ENCODE measurements at places on chromosomes 3 and 15.
A peak's percentile ranks its signal among the peaks of the same experiment; 100 is the strongest.

- DNase-seq, result no peak
These were observed 14.9 kb downstream of the CBLB start for GRCh38 chr3:105853801-105854432.

GRCh38 chr3:50658416-50658815 lies 16.3 kb upstream of the DOCK3 start:
- DNase-seq, result no peak

DNA sequence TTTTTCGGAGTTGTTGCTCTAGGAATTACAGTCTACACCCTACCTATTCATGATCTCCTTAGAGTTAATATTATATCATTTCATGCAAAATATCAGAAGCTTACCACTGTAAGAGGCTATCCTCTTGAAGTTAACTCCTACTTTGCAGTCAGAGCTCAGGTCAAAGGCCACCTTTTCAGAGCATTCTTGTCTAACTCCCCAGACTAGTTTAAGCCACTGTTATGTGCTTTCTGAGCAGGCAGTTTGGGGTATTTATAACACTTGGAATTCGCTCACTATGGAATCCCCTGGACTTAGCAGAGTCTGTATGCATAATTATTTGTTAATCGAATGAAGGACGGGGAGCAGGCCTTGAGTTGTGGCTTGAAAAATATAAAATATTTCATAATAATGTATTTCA lies 21.7 kb downstream of the MED12L start:
- DNase-seq, result no peak

DNA sequence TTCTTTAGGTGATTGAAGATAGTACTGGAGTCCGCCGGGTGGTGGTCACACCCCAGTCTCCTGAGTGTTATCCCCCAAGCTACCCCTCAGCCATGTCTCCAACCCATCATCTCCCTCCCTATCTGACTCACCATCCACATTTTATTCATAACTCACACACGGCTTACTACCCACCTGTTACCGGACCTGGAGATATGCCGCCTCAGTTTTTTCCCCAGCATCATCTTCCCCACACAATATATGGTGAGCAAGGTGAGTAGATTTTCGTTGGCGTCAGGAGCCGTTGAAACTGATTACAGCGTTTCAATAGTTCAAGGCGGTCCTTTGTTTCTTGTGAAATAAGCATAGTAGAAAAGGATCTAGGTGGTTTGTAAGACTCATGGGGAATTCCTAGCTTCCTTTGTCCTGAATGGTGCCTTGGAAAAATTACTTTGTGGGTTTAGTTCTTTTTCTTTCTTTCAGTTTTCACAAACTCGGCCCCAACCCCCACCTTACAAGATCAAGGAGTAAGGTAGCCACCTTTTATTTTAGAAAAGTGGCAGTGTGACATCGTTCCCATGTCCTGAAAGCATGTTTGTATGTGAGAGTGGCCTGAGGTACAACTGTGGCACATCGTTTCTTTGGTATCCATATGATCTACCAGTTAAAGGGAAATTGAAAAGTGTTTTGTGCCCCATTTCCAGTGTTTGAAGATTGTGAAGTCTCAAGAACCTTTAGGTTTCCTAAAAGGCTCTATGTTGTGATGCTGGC lies 200.6 kb downstream of the GHSR start:
- DNase-seq, result no peak

DNA sequence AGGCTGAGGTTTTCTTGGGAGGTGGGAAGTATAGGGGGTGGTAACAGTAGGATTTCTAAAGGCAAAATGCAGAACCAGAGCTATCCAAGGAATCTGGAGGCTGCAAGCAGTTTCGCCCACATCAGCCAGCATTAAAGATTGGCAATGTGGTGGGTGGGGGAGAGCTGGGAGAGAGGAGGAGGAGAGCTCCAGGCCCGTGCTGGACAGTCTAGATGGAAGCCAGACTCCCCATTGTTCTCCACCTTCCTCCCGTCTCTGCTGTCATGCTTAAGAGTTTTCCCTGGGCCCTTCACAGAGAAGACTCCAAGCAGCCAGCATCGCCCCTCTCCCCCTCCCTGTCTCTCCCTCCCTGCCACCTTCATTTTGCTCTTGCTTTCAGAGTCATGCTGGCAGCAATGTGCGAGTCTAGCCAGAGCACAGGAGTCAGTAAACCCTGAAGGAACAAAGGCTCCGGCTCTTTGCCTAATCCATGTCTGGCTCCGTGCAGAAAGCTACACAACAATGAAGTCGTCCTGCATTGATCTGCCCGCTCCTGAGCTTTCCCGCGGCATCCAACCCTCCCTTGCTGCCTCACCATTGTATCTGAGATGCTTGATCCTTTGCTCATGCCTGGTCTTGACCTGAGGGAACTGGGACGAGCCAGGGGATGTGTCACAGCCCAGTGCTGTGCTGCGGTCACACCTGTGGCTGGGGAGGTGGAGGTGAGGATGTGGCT lies 282.9 kb downstream of the NTRK3 start:
- no peak for DNase-seq

GRCh38 chr3:54515441-54516213 lies 393.3 kb downstream of the CACNA2D3 start:
- no peak for DNase-seq

GRCh38 chr15:50778086-50778485 lies 12.6 kb upstream of the SPPL2A start:
- no peak for DNase-seq

DNA sequence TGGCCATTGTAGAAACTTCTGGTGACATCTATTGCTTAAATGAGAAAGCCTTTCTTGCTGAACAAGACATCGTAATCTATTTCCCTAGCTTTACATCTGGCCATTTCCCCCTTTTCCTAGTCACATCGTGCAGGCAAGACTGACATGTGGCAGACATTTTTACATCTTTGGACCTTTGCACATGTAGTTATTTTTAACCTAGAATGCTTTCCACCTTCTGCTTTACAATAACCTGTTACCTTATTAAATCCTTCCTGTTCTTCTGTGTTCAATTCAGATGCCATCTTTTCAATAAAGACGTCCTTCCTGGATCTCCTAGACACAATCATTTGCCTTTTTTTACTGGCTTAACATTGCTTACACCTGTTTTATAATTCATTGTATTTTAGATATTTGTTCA lies 343.3 kb downstream of the DIPK2A start:
- DNase-seq, result no peak

- DNase-seq, result no peak
These were observed 258.3 kb downstream of the IL5RA start for GRCh38 chr3:2851835-2852234.

GRCh38 chr3:112032098-112032731 lies 2.3 kb upstream of the TMPRSS7 start:
- DNase-seq, result no peak

- no peak for DNase-seq
These were observed 12.8 kb downstream of the ADPGK start for GRCh38 chr15:72770673-72771328.

DNA sequence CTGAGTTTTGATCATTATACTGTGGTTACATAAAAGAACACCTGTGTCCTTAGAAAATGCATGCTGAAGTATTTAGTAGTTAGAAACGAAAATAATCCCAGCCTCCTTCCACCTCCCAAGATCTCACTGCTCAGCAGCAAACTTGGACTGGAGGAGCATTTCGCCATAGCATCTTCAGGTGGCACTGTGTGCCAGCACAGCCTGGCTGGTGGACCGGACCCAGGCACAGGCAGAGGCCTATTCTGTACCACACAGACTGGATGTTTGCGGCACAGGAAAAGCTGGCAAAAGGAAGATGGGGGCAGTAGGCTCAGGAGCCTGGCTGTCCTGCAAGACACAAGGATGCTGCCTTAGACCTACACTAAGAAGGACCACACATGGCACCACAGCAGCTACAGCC lies 10.2 kb downstream of the STIMATE start:
- no peak for DNase-seq

- DNase-seq, result no peak
These were observed 33.9 kb upstream of the MRPS22 start for GRCh38 chr3:139309880-139310279.

DNA sequence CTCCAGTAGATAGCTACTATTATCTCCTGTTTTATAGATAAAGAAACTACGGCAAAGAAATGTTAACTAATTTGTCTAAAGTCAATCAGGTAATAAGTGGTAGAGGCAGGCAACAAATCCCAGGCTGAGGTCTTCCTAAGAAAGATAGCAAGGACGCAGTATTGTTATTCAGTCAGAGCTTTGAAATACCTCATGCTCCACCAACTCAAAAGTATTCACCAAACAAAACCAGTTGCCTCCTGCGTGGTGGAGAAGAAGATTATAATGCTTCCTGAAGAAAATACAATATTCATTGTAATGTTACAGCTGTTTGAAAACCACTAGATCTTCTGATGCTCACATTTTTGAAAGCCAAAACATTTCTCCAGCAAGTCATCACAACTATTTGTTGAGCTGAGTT lies 138.2 kb upstream of the CNTN4 start:
- no peak for DNase-seq

DNA sequence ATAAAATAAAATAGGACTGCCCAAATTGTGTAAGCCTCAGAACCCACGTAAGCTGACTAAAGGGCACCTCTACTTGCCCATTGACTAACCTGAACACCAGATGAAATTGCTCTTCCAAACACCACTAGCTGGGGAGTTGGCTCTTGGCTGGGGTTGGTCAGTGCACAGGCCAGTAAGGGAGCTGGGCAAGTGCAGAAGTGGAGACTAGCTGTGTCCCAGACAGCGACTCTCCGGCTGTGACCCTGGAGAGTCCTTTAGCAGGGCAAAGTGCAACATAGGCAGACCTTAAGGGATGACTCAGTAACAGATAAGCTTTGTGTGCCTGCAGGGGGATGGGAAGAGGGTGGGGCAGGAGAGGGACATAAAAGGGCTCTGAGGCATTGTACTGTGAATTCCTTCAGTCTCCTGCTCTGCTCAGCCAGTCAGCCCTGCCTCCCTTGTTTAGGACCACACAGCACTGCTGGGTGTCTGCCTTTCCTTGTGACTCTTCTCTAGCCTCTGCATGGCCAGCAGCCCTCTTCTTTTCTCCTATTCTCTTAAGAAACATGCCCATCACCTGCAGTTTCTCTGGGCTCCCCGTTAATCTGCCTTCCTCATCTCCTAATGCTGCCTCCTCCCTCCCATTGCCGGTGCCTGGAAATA lies 13.2 kb downstream of the NR1I2 start:
- no peak for DNase-seq

- DNase-seq, result no peak
These were observed 9.9 kb downstream of the CCR5 start for GRCh38 chr3:46380471-46381221.

DNA sequence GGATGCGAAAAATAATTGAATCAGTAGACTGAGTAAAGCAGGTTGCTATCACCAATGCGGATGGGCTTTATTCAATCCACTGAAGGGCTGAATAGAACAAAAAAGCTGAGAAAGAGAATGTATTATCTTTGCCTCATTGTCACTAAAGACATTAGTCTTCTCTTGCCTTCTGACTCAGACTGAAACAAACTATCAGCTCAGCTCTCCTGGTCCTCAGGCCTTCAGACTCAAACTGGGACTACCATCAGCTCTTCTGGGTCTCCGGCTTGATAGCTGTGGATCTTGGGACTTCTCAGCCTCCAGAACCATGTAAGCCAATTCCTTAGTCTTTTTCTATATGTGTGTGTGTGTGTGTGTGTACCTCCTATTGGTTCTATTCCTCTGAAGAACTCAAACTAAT lies 12.6 kb downstream of the IFT57 start:
- DNase-seq, result no peak

- DNase-seq, result no peak
These were observed 69.8 kb downstream of the TNFAIP8L3 start for GRCh38 chr15:51024735-51025453.

DNA sequence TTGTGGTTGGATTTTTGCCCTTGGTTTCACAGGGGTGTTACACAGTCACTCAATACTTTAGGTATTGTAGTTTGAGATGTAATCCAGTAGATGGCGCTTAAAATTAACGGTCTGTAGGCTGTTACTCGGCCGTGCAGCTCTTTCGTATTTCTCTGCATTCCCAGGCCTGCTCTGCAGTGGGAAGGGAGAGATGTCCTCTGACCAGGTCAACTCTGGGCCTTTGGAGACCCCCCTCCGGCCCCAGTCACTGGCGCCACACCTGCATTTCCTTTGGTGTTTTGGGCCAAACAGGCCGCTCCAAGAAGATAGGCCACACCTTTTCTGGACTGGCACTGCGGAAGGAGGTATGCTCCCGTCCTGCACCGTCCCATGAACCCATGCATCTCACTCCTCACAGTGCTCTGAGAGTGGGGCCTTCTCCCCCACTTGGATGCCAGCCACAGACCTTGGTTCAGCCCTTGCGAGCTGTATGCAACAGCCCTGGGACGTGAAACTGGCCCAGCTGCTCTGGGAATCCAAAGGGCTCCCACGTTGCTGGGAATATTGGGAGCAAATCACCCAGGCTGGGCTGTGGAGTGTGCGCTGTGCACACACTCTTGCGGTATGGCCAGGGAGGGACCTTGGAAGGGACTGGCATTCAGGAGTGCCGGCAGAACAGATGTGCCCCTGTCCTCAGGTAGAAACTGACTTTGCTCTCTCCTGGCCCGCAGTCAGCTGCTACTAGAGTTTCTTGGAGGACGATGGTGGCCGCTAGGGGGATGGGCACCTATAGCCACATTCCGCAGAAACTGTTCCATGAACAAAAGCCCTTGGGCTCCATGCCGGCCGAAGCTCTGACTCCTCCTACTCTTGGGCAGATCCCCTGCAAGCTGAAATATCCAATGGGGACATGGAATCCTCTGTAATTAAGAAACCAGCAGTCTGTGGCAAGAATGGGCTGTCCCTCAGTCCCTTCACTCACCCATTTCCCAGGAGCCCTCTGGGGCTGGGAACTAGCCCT lies 410.5 kb upstream of the CADM2 start:
- peak; percentile 21 for DNase-seq

- no peak for DNase-seq
These were observed 163.1 kb downstream of the TLE3 start for GRCh38 chr15:69934607-69935006.

DNA sequence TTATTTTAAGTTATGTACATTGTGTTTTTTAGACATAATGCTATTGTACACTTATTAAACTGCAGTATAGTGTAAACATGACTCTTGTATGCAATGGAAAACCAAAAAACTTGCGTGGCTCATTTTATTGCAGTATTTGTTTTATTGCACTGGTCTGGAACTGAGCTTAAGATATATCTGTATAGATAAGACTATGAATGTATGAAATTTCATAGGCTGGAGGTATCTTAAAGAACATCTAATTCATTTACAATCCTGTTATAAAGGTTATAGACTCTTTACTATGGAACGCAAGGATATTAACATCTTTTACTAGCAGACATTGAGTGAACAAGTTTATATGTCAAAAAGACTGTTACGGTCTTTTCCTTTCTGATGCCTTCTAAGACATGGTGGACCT lies 459.4 kb downstream of the IL5RA start:
- DNase-seq, result no peak

- no peak for DNase-seq
These were observed 284.6 kb upstream of the RARB start for GRCh38 chr3:25143356-25144025.

DNA sequence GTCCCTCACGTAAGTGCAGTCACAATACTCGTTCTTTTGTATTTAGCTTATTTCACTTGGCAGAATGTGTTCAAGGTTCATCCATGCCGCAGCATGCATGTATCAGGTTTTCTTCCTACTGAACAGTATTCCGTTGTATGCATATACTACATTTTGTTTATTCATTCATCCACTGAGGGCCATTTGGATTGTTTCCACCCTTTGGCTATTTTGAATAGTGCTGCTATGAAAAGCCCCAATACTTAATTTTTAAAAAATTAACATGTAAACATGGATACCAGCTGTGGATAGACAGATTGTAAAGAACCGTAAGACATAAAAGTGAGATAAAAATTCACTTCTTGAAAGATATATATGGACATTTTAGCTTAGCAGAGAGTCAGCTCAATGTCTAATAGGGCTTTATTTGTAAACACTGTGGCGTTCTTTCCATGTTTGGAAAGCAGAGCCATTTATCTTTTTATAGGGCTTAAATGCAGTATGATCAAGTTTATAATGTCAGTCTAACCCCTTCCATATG lies 115.9 kb downstream of the VPS8 start:
- no peak for DNase-seq
